ENCODE measurements at places on chromosomes 11 and 22.

DNA sequence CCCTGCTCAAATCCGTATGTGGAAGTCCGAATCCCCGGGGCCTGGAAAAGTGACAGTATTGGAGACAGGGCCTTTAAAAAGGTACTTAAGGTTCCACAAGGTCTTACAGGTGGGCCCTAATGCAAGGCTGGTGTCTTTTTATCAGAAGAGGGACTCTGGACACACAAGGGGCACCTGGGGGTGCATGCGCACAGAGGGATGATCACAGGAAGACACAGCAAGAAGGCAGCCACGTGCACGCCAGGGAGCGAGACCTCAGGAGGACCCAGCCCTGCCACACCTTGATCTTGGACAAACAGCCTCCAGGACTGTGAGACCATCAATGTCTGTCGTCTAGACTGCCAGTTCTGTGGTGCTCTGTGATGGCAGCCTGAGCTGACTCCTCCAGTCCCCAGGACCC is 96.5 kb downstream of the SHANK2 start:
- DNase-seq: no peak

DNA sequence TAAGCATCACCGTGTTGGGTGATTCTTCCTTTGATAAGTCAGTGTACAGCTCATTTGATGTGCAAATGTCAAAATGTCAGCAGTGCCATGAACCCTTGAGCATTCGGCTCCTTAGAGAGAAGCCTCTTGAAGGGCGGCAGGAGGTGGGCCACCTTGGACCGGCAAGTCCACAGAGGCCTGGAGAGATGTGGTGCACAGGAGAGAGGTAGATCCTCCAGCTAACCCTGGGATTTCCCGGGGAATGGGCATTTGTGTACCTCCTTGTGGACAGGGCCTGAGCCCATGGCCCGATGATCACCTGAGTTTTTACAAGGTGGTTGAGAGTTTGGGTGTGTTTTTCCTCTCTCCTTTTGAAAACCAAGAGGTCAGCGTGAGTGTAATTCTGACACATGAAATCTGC is 133.2 kb upstream of the RCN1 start:
- no peak for DNase-seq

DNA sequence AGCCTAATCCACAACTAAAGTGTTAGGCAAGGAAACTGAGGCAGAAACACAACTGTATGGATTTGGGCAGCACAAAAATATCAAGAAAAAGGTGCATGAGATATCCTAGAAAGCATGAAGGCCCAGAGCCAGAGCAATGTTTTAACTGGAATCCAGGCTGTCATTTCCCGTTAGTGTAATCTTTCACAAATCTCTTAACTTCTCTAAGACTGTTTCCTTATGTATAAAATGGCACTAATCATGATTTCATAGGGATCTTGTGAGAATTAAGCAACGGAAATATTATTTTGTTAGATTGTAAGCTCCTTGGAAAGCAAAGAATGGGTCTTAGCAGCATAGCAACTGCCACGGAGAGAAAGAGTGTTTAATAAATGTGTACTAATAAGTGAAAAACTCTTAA is 14.7 kb upstream of the SYTL2 start:
- no peak for DNase-seq

DNA sequence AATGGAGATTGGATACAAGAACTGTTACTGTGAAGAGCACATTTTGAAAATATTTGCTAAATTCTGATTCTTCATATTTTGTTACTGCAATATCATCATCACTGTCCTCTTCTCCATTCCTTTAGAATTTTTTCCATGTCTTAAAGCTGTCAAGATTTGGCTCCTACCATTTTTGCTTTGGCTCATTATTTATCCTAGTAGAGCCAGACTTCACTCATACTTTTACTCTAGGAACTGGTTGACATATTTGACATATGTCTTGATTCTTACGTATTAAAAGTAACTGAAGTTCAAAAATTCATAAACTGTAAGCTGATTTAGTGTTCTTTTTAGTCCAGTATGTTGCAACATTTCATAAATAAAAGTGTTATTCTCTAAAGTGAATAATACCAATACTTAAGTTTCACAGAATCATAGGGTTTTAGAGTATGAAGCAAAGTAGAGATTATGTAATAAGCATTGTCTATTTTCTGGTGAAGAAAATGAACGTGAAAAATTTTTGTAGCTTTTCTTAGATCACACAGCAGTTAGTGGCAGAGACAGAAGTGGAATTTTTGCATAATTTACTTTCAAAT is 225.6 kb downstream of the TMEM135 start:
- no peak for DNase-seq

- no peak for DNase-seq
Measured at GRCh38 chr22:48659404-48659996, 1168.2 kb downstream of the BRD1 start.

DNA sequence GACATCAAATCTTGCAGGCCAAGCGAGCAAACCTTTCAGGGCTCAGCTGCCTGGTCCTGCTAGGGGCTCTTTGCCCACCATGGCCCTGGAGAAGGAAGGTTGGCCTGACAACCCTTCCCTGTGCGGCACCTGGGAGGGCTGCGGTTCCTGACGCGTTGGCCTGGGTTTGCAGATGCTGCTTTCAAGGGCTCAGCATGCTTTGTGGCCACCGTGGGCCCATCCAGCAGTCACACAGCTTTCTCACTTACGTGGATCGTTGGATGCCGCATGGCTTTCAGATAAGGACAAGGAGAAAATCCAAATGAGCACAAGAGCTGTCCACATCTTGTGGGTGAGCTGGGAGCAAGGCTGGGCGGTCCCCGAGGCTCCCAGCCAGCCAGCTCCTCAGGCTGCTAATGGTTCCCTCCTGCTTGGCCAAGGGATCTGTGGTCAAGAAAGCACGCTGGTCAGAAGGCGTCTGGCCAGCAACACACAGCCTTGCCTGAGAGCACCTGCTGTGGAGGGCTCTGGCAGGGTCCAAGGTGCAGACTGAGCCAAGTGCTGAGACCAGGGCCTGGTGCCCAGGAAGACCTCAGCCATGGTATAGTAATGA is 8.2 kb downstream of the C11orf24 start:
- no peak for DNase-seq

- no peak for DNase-seq
Measured at GRCh38 chr11:6828103-6828502, 17.4 kb upstream of the OR10A5 start.
